ENCODE measurements at places on chromosomes 1 and 21.

GRCh38 chr21:43362915-43363314 is 64.0 kb downstream of the SIK1 start:
- DNase-seq = no peak

DNA sequence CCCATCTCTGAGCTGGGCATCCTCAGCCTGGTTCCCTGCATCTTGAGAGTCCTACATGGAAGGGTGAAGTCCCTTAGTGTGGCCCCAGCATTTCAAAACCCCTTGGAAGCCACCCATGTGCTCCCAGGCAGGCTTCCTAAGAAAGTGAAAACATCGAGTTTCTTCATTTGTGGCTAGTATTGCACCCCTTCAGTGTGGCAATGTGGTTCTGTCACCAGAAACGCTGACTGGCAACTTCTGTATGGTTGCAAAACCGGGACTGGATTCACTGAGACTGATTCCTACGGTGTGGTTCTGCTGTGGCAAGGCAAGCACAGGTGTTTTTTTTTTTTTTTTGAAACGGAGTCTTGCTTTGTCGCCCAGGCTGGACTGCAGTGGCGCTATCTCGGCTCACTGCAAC is 9.0 kb upstream of the IFNGR2 start:
- no peak for DNase-seq

GRCh38 chr1:241605146-241605805 is 34.9 kb downstream of the CHML start:
- DNase-seq = no peak

- DNase-seq = no peak
Measured at GRCh38 chr21:44020551-44020950, 8.4 kb downstream of the TRAPPC10 start.

DNA sequence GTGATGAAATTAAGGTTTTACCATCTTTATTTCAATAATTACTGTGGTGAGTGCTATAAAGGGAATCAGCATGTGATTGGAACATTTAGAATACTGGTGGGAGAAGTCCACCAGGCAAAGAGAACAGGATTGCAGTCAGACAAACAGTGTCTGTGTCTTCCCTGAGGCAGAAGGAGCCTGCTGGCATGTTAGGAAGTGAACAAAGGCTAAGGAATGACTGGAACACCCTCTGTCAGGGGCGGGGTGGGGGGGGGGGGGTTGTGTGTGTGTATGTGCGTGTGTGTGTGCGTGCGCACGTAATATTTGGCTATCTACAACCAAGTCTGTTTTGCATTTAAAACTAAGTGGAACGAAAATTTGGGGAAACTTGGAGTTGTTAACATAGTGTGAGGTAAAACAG is 30.2 kb downstream of the SRRM1 start:
- no peak for DNase-seq

GRCh38 chr1:110620250-110620615 is 14.1 kb upstream of the KCNA2 start:
- no peak for DNase-seq

- no peak for DNase-seq
Measured at GRCh38 chr1:23242414-23242813, 25.1 kb upstream of the HTR1D start.

GRCh38 chr1:16905110-16905867 is 9.5 kb downstream of the RNU1-2 start:
- peak; percentile 59 for DNase-seq

GRCh38 chr21:29481081-29481480 is 182.4 kb downstream of the BACH1 start:
- no peak for DNase-seq

DNA sequence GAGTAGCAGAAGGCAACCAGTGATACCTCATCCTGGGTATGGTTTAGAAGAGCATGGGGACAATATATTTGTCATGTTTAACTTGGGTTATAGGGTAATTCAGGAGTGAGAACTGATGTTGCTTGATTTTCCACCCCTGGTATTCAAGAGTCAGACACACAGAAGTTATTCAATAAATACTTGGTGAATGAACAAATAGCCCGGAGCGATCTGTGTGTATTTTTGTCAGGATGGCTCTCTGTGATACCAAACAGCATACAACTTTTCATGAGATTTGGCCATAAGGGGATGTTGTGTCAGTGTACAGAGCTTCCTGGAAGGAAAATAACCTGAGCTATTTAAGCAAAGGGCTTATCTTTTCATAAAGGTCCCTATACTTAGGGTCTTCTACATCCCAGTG is 270.2 kb upstream of the C1orf87 start:
- no peak for DNase-seq

DNA sequence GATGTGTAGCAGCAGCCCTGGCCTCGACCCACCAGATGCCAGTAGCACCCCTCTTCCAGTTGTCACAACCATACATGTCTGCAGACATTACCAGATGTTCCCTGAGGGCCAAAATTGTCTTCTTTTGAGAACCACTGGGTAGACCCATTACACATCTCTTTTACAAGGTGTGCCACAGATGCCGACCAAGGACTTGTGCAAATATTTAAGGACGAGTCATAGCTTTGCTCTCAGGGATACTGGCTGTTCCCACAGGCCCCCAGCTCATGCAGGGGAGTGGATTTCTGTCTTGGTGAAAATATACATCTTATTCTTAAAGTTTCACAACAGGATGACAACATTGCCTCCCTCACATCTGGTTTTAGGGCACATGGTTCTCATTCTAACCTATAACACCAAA is 59.4 kb upstream of the ZBTB18 start:
- DNase-seq = no peak

DNA sequence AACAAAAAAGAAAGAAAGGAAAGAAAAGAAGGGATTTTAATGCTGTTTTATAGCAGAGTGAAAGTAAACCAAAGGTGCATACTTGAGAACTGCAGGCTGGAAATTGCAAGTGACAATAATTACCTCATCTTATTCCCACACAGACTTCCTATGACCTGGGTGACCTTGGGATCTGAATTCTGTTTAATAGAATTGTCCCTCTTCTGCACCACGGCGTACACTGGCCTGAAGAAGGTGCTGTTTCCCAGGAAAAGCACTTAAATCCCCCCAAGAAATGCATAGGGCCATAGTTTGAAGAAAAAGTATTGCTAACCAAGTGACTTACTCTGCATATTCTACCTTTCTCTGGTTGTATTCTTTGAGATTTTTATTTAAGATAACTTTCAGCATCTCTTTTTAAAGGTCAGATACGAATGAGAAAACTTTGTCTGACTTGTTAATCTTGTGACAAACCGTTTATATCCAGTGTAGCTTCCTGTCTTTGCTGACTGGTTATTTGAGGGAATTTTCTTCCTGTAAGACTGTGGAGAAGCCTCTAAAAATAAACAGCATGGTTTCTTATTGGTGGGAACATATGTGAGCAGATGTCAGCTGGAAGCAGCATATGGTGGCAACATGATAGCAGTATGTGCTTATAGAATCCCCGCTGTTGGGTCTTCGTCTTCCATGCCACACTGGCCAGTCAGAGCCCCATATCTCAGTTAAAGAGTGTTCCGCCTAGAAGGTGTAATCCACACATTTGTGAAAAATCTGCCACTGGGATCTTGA is 16.3 kb downstream of the TGFB2 start:
- DNase-seq = no peak

DNA sequence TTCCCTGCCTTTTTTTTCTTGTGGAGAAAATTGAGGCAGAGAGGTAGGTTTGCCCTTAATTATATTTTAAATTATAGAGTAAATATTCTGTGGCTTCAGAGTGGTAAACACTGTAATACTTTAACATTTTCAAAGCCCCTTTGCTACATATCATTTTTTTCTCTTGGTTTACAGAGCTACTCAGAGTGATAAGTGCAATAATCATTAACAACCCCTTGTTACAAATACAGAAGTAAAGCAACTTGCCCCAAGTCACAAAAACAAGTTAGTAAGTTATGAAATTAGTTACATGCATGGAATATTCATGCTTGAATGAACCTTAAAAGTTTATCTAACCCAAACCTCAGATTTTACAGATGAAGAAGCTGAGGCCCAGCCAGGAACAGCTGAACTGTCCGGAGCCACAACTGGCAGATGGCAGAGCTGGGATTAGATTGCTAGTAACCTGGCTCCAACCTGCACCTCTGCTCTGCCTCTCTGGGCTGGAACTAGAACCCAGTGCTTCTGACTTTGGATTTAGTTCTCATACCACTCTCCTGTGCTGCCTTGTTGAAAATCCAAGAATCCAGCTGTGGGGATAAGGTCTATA is 48.7 kb downstream of the TNN start:
- no peak for DNase-seq

DNA sequence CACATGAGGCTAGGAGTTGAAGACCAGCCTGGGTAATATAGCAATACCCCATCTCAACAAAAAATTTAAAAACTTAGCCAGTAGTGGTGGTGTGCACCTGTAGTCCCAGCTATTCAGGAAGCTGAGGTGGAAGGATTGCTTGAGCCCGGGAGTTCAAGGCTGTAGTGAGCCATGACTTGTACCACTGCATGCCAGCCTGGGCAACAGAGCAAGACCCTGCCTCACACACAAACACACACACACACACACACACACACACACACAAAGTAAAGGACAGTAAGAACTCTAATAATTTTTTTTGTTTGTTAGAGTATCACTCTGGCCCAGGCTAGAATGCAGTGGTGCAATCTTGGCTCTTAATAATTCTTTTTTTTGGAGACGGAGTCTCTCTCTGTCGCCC is 138.0 kb upstream of the SOD1 start:
- no peak for DNase-seq

DNA sequence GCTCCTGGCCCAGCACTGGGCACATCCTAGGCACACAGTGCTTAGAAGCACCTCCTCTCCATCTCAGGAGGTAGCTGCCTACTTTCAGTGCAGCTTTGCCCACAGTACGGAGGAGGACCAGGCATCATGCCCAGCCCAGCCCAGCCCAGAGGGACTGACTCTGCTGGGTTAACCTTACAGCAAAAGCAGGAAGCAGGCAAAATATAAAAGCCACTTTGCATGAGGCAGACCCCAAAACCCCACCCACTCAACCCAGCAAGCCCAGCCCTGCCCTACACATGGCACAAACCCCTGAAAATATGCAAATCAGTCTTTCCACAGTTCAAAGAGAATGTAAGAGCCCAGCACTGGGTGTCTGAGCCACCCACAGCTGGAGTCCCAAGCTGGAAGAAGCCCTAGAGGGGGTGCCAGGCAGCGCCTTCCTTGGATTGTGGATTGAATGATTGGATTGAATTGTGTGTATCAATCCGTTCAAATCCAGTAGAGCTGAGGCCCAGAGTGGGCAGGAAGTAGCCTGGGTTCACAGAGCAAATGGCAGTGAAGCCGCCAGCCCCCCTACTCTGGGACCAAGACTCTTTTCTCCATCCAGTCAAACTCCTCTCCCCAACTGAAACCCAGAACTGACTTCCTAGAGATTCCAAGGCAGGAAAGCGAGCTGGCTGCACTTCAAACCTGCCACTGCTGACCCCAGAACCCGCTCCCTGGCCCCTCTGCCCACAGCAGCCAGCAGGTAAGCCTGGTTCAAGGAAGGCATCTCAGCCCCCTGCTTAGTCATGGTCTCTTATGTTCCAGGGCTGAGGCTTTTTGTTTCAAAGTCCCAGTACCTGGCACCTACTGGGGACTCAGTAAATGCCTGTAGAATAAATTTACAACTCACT is 117.7 kb downstream of the LACTBL1 start:
- no peak for DNase-seq

DNA sequence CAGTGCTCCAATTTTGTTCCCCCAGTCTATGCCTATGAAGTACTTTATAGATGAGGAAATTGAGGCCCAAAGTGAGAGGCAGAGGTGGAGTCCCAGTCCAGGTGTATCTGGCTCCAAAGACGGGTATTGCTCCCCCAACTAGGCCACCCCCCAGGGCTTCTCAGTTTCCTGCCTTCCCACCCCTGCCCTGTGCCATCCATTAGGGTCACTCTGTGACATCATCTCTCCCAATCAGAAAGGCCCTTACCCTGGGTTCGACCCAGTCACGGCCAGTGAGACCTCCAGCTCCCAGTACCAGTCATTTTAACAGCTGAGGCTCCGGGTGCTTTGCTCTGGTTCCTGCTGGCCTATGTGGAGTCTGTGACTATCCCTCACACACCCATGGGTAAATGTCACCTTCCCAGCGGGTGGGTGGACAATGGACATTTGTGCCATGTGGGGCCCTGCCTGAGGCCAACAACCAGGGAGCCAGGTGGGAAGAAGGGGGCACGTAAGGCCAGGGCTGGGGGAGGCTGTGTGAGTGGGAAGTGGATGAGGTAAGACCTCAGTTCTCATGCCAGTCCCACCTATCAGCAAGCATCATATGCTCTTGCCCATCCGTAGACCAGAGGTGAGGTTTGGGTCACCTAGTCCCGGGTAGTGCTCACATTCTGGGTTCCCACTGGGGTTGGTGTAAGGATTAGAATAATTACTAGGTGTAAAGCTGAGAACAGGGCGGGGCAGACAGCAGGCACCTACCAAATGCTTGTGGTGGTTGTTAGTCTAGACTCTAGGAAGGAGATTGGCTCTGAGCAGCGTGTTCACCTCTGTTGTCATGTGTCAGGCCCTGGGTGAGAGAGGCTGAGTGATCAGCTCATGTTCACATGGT is 685.9 kb downstream of the MATN1 start:
- no peak for DNase-seq

GRCh38 chr21:15224346-15225086 is 159.7 kb upstream of the NRIP1 start:
- no peak for DNase-seq

DNA sequence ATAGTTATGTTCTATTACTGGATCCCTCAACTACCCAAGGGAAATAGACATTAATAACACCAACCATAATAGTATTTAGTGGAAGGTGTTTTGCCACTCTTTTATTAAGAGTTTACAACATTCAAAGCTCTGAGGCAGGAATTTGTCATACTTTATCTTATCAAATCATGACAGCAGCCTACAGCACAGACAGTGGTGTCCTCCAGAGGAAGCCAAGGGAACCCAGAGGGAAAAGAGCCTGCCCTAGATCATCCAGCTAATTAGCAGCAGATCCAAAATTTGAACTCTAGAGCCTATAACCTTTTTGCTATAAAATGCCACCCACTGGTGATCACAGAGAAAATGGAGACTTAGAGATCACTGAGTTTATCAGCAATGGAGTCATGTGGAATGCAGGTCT is 18.2 kb downstream of the VAV3 start:
- no peak for DNase-seq

DNA sequence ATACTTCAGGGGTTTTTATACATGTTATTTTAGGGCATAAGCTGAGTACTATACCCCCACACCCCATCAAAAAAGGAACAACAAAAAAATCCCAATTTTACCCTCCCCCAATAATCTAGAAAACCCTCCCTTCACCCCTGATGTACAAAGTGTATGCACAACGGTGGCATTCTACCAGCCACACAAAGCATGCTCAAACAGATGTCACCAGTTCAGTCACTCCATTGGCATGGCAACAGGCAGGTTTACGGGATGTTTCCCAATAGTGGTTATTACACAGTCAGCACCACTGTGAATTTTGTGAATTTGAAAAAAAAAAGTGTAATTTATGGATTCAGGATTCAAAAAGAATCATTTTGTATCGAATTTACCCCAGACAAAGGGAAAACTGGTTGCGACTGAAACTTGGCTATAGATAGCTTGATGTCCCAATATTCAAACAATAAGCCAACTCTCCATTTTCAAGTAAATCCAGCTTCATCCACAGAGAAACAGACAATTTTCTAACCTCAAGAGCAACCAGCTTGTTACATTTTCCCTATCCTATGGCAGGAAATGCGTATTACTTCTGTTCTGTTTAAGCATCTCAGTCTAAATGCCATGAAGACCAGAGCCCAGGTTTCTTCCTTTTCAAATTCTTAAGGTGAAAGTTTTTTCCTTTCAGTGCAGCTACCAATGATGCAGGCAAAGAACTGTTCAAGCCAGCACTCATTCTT is 34.0 kb upstream of the SLC45A3 start:
- DNase-seq = no peak

Data from LNCaP clone FGC (cell line).